ENCODE measurements at places on chromosomes 1 and 21. TPM values are rescaled to one million over a fixed set of nuclear protein-coding genes. Genes with fewer than 3 reads are reported as not detected.

Gene LYPD8
- not detected for total RNA-seq

Gene C1orf94
- not detected for total RNA-seq

Gene PYGO2
- total RNA-seq: 21.0 TPM

Gene TMEM50A
- 72.6 TPM for total RNA-seq

Gene OLIG2
- total RNA-seq: not detected

Data from mesangial cell (primary cell).